ENCODE measurements at places on chromosomes 16 and 17.
A peak's percentile ranks its signal among the peaks of the same experiment; 100 is the strongest.

GRCh38 chr16:66028510-66029216, 337.8 kb upstream of the CDH5 start:
- DNase-seq, result no peak

DNA sequence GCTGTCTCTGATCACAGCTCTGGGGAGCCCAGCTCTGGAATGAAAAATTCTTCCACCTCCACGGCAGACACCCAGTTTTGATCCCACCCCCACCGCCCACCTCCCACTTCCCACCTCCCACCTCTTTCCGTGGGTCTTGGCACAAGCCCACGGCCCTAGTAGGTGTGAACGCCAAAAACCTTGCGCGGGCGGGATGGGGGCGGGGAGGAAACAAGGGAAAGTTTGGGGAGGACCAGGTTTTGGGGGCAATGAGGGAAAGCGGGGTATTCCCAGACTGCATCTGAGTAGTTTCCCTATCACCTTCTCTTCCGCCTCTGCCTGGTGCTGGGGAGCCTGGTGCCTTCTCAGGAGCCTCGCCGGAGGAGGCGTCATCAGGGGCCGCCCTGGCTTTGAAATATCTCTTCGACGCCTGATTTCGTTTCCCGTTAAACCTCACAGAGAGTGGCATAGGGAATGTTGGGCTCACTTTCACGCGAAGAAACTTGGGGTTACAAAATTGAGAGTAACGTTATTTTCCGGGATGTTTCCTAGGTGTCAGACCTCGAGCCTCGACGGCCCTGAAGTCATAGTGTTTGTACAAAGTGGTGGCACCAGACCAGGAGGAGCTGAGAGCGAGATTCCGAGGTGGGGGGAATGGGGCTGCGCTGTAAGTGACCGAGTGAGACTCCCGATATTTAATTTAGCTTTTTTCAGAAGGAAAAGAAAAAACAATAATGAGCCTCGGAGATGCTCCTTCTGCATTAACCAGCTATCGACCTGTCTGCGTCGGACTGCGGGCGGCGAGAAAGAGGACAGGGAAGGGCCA, 1.6 kb upstream of the IRX3 start:
- no peak for DNase-seq

GRCh38 chr16:75111961-75112733, 4.4 kb downstream of the LDHD start:
- no peak for DNase-seq

DNA sequence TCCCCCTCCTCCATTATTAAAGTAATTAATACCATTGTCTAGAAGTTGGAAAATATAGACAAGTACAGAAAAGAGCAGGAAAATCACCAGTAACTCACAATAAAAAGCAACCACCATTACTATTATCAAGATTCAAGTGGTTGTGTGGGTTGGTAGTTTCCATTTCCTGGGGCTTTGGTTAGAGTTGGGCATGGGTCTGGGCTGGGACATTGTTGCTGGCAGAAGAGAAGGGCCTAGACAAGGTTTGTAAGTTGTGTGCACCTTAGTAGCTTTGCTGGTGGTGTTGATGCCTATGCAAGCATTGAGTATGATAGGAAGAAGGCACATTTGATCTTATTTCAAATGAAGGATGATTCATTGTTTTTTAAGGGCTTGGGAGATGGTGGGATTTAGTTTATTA, 25.4 kb upstream of the NFATC3 start:
- no peak for DNase-seq

DNA sequence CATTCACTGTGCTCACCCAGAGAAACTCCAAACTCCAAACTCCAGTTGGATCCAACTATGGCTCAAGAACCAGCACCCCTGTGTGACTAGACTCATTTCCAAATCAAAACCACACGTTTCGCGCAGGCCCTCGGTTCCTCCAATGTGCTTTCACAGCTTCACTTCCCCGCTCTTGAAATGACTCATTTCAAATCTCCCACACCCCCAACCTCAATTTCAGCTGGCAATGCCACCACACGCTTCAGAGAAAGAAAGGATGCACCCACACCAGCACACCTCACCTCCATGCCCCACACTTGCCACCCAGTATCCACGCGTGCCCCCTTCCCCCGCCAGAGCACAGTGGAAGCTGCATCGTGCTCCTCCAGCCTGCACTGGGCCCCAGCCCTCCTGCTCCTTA, 9.0 kb downstream of the TMEM92 start:
- DNase-seq, result no peak

- no peak for DNase-seq
Observed at GRCh38 chr16:4631444-4631843, 6.8 kb downstream of the MGRN1 start.

DNA sequence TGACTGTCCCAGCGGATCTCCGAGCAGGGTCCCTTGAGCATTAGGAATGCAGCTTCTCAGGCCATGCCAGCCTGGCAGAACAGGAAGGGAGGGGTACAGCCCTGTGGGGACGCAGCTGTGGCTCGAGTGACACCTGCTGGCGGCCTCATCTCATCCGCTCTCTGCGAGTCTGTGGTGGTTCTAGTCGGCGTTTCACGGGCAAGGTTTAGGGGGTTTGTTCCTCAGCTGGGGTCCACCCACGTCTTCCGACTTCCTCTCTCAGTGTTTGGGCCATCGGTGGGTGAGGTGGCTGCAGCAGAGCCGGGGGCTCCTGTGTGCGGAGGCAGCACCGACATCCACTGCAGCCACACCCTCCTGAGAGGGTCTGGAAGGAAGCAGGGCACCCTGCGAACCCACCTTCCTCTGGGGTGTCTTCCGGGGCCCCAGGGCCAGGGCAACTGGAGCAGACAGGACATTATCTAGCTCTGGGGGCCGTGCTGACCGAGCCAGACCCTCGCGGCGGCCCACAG, 33.3 kb downstream of the JPH3 start:
- DNase-seq, result peak; percentile 54

GRCh38 chr17:49401971-49402611, 12.6 kb downstream of the PHB1 start:
- no peak for DNase-seq

DNA sequence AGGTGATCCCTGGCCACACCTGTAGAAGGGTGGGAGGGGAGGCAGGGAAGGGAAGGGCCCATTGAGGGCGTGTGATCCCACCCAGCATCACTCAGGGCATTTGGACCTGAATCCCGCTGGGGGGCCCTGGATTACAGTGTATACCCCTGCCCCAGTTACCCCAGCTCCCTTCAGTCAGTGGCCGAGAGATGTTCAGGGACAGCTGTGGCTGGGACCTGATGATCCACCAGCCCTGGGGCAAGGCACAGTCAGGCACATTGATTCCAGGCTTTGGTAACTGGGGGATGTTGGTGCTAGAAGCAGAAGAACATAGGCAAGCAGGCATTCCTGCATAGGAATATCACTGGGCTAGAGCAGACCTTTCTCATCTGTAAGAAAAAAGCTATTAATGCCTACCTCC, 170.3 kb downstream of the FOXL1 start:
- no peak for DNase-seq

- DNase-seq, result no peak
Observed at GRCh38 chr16:30353438-30354129, 1.5 kb downstream of the CD2BP2 start.

DNA sequence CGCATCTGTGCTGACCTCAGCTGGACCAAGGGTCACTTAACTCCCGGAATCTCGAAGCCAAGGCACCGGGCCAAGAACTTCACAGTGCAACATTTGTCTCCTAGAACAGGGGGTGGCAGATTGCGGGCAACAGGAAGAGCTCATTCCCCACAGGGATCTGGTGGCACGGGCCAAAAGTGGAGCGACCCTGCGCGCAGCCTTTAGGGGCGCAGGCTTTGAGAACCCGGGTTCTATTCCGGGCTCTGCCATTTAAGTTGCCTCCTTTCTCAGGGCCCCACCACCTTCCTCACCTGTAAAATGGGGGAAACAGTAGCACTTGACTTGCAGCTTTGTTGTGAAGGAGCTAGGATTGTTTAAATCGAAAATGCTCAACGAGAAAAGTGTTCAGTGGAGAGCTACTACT, 651 bp downstream of the SHMT1 start:
- DNase-seq, result no peak

- DNase-seq, result no peak
Observed at GRCh38 chr16:11727796-11728543, 14.7 kb downstream of the TXNDC11 start.

GRCh38 chr17:19023209-19023999, 18.8 kb upstream of the FAM83G start:
- DNase-seq, result no peak

DNA sequence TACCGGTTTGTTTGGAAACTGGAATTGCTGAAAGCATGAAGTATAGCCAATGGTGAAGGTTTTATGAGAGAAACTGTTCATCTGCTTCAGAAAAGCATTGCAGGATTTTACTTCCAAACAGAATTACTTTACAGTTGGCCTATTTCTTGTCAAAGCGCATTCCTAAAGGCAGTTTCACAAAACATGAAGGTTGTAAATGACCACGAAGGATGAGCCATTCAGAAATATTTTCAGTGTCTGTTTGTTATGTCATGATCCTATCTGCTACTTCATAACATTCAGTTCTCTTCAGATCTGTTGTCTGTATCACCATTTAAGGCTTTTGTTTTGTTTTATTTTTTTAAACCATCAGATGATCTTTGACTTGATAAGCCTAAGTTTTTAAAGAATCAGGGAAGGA, 45.7 kb downstream of the AATF start:
- no peak for DNase-seq

DNA sequence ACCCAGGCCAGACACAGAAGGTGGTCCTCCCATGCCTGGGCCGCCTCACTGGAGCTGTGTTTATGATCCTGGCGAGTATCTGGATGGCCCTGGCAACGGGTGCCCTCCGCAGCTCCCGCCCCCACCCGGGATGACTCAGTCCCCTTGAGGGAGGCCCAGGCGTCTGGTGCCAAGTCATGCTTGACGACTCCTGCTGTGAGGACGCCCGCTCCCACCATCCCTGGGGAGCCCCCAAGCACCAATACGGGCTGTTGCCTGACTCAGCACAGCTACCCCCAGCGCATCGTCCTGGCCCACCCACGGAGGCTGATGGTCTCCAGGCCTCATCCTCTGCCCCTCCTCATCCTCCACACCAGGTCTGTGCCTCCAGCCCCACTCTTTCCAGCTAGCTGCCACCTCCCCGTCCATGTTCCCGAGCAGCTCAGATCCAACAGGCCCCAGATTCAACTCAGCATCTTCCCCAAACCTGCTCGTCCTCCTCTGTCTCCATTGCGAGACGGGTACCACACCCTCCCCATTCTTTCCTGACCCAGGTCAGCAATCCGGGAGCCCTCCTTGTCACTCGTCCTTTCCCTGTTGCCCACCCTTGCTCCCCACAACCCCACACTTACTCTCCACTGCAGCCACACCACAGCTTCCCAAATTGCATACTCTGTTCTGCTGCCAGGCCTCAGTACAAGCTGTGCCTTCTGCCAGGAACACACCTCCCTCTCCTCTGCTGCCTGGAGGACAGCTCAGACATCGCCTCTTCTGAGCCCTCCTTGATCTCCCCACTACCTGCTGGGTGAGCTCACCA, 2.6 kb downstream of the CAMKK1 start:
- DNase-seq, result peak; percentile 25

DNA sequence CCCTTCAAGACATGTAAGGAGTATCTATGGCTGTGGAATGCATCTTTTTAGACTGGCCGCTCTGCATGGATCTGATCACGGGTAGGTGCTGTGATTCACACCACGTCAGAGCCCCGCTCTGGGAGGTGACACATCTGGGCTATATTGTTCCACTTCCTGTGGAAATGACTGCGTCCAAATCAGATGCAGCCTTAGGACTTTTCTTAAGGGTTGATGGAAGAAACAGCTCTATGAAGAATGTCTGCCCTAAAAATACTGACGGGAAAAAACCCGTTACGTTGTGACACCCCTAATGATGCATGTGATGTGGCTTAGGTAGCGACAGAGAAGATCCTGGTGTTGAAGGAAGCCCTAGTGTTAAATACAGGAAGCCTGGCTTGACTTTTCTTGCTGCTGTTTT, 12.2 kb downstream of the BANP start:
- DNase-seq, result no peak

GRCh38 chr17:145671-146541, 8.5 kb downstream of the SCGB1C2 start:
- no peak for DNase-seq

DNA sequence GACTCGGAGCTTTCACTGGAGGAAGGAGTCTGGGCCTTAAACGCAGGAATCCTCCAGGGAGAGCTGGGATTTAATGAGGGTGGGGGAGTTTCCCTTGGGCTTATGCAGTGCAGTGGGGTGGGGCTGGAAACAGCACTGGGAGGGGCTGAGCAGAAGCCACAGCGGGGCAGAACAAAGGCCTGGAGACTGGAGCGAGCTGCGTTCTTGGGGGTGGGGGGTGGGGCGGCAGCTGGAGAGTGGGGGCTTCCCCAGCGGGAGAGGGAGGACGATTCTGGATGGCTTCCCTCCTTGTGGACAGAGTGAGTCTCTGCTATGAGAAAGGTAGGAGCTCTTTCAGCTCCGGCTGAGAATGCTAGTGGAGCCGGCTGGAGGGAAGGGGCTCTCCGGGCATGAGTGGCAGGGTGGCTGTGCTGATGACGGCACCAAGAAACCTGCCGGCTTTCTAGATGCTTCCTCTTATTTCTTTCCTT, 406.0 kb downstream of the SEC14L1 start:
- no peak for DNase-seq

Data from stimulated activated CD4-positive, alpha-beta T cell treated with anti-CD3 and anti-CD28 coated beads, TNF-alpha, amount 100 ng/mL, for 4 hours (primary cell).